Right forelimb (tissue), 1 donor: ENCODE measurements at places on chromosomes 7 and 10.

- DNase-seq = no peak
These were observed 72.9 kb downstream of the ADK start for GRCh38 chr10:74223755-74224529.

- no peak for DNase-seq
These were observed 8.5 kb upstream of the PAX2 start for GRCh38 chr10:100736809-100737354.

GRCh38 chr10:119783665-119784027 lies 57.8 kb downstream of the INPP5F start:
- DNase-seq = no peak

- no peak for DNase-seq
These were observed 14.6 kb downstream of the C10orf71 start for GRCh38 chr10:49313501-49314070.

- no peak for DNase-seq
These were observed 165.7 kb downstream of the SEMA3D start for GRCh38 chr7:85021101-85021704.

- DNase-seq = no peak
These were observed 61.3 kb downstream of the EGFR start for GRCh38 chr7:55080000-55080623.

- DNase-seq = no peak
These were observed 88.7 kb downstream of the LARP4B start for GRCh38 chr10:842795-843194.

DNA sequence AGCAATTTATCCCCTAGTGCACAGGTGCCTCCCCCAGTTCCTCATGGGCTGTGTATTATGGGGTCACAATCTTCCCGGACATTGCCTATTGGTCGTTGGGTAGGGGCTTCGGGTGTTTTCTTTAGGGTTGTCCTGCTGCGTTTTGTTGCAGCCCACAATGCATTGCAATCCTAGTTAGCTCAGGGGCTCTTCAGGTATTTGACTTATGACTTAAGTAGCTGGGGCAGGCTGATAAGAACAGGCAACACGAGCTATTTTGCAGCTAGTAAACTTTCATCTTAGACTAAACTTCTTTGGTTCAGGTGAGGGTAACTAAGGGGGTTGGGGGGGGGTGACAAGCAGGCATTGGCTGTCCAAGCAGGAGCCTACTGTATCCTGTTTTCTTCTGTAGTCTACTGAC lies 158.5 kb downstream of the TPST1 start:
- no peak for DNase-seq

DNA sequence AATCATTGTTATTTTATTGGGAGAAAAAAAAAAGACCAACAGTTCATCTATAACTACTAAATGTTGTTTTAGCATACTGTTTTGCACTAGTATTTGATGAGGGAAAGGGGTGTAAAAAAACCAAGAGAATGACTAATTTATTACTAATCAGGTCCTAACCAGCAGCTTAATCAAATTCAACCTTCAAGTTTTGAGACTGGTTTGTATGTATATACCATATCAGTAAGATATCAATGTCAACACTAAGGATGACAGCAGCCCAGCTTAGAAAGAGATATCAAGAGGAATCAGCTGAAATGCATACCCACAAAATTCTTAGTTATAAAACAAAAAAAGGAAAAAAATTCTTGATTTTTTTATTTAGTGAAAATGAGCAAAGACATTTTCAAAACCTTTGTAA lies 122.6 kb downstream of the KMT2C start:
- no peak for DNase-seq

GRCh38 chr10:96646751-96647166 lies 59.9 kb upstream of the TM9SF3 start:
- no peak for DNase-seq

- no peak for DNase-seq
These were observed 17.7 kb downstream of the ACSM6 start for GRCh38 chr10:95211606-95212279.

- no peak for DNase-seq
These were observed 15.2 kb downstream of the SLC29A3 start for GRCh38 chr10:71334221-71334791.

DNA sequence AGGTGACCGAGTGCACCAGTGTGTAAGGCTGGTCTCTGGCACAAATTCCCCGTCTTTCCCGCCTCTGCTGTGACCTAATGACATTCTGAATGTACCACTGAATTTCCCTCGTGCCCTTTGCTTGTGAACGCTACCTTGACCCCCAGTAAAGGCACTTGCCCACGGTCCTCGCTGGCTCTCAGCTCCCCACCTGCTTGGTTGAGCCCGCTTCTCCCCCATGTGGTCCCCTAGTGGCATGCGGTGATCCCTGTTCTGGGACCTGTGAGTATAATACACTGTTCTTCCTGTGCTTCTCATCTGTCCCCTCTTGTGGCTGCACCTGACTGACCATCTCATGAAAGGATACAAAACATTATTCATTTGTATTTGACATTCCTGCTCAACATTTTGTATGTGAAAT lies 495.7 kb downstream of the INHBA start:
- DNase-seq = no peak

- no peak for DNase-seq
These were observed 4.8 kb downstream of the NYAP1 start for GRCh38 chr7:100488333-100489095.

DNA sequence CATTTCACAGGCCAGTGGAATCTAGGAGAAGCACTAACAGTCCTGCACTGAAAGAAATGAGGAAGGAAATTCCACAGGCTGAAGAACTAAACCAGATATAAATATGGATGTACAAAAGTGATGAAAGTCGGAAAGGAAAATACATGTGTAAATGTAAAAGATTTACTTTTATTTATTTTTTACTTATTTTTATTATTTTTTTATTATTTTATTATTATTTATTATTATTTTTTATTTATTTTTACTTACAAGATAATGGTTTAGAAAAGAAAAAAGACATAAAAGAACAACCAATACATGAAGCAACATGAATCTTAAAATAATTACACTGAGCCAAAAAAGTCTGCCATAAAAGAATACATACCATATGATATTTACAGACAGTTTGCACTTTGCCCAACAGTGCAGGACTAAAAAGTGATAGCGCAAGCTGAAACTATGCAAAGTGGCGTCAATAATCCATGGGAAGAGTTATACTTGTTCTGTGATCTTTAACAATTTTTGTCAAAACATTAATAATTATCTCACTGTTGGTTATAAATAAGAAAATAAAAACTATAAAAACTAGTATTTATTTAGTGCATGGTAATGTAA lies 317.8 kb upstream of the MKI67 start:
- DNase-seq = no peak

GRCh38 chr10:90944749-90945148 lies 23.9 kb upstream of the ANKRD1 start:
- DNase-seq = no peak

- DNase-seq = no peak
These were observed 45.6 kb downstream of the CNNM2 start for GRCh38 chr10:102963756-102964025.

DNA sequence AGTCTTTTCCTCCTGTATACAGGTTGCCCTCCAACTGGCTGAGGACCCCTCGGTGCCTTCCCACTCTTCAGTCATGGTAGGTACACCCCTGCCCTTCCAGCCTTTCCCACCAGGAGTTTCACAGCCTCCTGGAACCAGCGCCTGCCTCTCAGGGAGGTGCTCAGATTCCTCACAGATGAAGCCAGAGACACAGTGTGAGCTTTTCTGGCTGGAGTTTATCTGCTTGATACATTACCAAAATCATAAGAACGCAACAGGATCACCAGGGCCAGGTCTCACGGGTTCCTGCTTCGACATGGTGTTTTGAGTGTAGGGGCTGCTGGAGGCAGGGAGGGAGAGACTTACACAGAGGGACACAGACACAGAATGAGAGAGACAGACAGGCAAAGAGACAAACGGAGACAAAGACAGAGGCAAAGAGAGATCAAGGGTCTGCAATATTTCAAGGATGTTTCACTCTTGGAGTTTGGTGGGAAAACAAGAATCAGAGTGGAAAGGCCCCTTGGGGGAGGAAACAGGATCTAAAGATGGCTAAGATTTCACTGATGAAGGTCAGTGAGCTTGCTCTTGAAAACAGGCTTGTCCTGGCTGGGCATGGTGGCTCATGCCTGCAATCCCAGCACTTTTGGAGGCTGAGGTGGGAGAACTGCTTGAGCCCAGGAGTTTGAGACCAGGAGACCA lies 6.5 kb upstream of the INMT start:
- DNase-seq = no peak

- DNase-seq = no peak
These were observed 267.2 kb upstream of the LRGUK start for GRCh38 chr7:133859871-133860450.

- no peak for DNase-seq
These were observed 11.2 kb downstream of the GPR146 start for GRCh38 chr7:1055491-1055955.

DNA sequence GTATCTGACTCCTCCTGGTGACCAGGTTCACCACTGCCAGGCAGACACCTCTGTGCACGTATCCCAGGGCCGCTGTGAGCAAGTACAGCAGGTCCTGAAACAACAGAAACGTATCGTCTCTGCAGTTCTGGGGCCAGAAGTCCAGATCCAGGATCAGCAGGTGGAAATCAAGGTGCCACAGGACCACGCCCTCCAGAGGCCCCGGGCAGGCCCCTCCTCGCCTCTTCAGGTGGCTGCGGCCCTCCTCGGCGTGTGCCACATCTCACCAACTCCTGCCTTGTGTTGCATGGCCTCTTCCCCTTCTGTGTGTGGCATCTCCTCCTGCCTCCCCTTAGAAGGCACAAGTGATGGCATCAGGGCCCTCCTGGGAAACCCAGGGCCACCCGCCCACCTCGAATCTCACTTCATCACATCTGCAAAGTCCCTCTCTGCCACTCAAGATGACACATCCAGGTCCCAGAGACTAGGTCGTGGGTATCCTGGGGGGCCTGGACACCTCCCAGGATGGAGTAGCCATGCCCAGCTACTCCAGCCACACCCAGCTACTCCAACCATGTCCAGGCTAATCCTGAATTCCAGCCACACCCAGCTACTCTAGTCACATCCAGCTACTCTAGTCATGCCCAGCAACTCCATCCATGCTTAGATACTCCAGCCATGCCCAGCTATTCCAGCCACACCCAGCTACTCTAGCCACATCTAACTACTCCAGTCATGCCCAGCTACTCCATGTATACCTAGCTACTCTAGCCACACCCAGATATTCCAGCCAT lies 52.6 kb upstream of the DNAAF5 start:
- no peak for DNase-seq

DNA sequence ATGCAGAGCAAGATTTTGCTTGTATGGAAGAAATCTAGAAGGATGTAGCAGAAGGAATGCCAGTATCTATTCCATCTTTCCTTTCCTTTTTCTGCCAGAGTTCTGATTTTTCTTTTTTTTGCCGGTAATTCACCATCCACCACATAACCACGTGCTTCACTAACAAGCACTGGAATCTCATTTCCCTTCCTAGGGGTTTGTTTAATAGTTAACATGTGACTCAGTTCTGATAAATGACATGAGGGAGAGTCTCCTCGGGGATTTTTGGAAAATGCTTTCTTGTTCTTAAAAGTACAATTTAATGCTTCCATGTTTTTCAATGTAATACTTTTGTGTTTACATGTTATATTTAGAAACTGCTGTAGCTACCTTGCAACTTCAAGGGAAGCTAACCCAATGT lies 590.2 kb downstream of the SH2D4B start:
- no peak for DNase-seq
